Activated CD8-positive, alpha-beta memory T cell treated with anti-CD3 and anti-CD28 coated beads, Interleukin-2, amount 50 U/mL, for 4 hours (primary cell): ENCODE measurements at places on chromosomes 12 and 14.

DNA sequence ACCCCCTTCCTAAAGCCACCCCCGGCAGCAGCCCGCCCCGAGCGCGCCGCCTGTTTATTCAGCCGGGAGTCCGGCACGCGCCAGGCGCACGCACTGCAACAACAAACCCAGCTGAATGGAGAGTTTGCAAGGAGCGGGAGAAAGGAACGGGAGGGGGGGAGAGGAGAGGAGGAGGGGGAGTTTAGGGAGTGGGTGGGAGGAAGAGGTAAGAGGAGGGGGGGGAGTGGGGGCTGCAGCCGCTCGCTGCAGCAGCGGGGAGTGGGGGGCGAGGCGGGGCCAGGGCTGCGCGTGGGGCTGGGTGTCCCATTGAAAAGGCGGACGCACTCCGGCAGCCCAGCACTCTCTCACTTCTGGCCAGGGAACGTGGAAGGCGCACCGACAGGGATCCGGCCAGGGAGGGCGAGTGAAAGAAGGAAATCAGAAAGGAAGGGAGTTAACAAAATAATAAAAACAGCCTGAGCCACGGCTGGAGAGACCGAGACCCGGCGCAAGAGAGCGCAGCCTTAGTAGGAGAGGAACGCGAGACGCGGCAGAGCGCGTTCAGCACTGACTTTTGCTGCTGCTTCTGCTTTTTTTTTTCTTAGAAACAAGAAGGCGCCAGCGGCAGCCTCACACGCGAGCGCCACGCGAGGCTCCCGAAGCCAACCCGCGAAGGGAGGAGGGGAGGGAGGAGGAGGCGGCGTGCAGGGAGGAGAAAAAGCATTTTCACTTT lies at the start of gene ASCL1:
TSS of gene ASCL1 (plus strand) at position 336 of the 712 bp plus-strand sequence. CDS start 571 bp downstream, outside the sequence.
- no peak for DNase-seq

DNA sequence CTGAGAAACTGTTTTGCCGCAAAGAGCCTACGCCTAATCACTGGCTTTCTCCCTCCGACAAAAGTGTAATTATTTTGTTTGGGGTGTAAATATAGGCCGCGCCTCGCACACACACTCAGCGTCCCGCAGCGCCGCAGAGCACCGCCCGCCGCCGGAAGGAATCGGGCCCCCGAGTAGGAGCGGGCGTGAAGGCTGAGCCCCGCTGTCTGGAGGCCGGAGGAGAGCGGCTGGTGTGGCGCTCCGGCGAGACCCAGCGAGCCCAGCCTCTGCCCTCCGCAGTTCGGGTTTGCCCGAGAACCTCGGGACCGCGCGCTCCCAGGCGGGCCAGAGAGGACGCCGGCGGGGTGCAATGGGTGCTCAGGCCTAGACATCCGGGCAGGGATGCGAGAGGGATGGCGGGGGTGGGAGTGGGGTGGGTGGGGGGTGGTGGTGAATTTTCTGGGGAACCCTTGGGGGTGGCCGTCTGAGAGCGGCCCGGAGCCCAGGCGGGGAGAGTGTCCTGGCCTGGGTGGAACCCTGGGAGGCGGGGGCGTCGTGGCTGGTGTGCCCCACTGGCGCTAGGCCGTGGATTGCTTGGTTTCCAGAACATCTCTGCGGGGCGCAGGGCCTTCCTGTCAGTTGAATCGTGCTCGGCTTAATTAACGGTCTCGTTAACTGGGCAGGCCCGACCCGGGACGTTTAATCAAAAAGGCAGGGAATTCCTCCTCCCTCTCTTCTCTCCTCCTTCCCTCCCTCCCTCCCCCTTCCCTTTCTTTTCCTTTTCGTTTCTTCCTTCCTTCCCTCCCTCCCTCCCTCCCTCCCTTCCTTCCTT lies 4.7 kb upstream of the LHX5 start:
- DNase-seq, result no peak

GRCh38 chr12:8466241-8466640 lies 10.5 kb downstream of the CLEC6A start:
- no peak for DNase-seq

- no peak for DNase-seq
Measured at GRCh38 chr12:505221-505620, 45.5 kb downstream of the B4GALNT3 start.

DNA sequence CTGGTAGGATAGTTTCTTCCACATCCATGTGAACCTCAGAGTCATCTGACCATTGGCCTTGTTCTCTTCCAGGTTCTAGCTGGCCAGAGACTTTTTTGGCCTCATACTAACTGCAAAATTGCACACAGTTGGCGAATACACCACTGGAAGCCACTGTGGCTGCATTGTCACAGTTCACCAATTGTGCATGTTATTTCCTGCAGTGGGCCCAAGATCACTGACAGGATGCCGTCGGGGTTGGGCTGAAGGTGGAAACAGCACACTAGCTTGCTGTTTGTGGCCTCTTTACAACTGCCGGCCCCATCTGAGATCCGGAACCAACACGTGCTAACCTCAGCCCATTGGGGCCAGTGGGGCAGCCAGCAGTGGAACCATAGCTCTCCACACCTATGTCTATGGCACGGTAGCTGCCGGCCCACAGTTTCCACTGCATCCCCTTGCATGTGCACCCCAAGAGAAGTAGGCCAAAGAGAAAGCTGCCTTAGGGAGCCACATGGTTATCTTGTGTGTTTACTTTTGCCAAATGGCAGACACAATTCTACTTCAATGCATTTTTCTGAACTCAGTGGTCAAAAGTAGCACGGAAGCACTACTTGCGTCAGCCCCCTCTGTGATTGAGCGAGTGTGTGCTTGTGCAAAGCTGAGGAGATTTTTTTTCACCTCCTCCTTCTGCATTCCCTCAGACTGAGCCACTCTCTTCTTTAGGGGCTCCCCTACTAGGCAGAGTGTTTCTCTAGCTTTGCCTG lies 464.0 kb downstream of the RAD51B start:
- peak; percentile 47 for DNase-seq

GRCh38 chr14:95183532-95184412 lies 26.4 kb upstream of the DICER1 start:
- DNase-seq, result no peak

DNA sequence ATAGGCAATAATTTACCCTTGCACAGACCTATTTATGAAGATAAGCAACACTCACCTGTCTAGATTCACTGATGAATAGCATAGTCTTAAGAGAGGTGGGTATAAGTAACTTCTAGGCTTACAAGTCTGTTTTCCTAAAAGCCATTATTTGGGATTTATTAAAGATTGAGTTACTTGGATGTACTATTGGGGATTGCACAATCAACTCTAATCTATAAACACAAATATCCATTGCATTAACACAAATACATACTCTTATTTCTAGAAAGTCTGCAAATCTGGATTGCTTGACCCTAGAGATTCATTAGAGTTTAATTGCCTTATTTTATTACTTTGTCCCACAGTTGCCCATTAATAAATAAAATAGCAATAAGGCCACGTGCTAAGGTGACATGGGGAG lies 148.1 kb upstream of the CCDC198 start:
- no peak for DNase-seq
